Occipital lobe (tissue), 3 donors: ENCODE measurements at places on chromosomes 6 and 20.

GRCh38 chr6:1435806-1436205 is 46.4 kb downstream of the FOXF2 start:
- DNase-seq: no peak

DNA sequence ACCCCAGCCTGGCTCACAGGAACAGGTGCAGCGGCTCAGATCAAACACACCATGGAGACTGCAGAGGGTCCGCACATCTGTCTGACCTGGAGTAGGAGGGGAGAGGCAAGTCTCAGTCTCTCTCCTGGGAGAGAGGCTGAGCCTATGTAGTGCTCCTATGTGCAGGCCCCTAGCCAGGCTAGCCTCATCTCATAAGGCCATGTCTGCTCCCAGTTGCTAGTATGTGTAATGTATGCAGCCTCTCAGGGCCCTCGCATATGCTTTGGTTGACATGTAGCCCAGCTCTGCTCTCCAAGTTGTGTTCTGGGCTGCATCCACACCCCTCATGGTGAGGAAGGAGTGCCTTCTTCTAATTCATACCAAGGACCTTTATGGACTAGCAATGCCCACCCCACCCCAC is 11.8 kb downstream of the TNXB start:
- DNase-seq: no peak

DNA sequence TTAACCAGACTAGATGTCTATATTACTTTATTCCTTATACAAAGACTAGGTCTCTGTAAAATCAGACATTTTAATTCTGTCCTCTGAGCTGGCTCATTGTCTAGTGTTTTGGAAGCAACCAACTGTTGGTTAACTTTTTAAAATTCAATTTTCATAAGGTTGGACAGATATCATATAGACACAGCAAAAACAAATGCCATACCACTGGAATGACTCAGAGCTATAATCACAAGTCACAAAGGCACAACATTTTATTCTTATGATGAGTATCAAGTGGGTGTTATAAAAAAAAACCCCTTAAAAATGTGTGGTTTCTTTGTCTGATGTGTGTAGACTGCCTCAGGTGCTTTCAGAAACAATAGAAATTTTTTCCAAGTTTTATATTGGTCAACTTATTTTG is 296.2 kb upstream of the MARCKS start:
- no peak for DNase-seq

DNA sequence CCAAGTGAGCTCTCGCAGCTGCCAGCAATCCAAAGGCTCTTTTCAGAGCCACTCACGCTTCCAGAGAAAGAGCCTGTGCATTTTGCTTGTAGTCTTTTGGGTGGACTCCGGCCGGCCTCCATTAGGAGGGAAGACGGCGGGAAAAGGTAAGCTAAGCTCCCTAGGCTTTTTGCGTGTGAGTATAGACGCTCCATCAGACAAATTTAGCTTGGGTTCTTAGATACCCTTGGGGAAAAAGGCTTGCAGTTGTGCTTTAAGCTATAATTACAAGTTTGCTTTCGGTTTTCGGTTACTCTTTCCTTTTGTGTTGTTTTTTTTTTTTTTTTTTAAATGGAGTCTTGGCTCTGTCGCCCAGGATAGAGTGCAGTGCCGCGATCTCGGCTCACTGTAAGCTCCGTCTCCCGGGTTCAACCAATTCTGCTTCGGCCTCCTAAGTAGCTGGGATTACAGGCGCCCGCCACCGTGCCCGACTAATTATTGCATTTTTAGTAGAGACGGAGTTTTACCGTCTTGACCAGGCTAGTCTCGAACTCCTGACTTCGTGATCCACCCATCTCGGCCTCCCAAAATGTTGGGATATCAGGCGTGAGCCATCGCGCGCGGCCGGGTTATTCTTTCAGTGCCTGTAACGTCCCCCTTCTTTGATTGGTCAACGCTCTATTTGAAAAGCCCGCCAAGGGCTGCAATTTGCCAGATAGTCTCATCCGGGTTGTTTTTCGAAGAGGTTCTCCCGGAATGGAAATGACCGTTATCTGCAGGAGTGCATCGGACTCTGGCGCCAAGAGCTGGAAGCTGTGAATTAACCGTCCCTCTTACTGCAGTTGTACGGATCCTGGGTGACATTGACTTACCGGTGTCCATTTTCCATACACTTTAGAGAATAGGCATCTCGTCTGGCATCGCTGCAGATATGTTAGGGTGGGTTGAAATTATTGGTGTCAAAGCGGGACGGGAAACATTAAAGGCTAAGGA is 18.1 kb downstream of the OR2B2 start:
- peak; percentile 68 for DNase-seq

DNA sequence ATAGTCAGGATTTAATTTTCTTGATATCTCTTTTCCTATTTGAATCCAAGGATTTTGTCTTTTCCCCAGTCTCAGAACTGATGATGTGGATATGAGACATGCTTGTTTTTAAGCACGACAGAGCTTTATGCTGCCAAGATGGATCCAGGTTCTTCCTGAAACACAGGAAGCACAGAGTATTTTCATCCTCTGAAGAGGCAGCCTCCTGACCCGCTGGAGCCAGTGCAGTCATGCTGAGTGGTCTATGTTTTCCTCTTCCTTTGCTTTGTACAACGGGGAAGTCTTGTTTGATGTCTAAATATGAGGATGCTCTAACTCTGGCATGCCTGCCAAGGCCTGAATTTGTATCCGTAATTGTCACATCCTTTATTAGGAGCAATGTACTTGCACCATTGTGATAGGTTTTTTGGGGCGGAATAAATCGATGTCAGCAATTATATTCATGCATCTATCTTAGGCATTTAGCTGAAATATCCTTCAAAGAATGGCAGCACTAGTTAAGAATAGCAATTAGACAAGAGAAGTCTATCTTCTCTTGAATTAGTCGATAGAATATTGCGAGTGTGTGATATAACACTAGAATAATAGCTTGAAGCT is 407.1 kb upstream of the JAG1 start:
- DNase-seq: no peak

DNA sequence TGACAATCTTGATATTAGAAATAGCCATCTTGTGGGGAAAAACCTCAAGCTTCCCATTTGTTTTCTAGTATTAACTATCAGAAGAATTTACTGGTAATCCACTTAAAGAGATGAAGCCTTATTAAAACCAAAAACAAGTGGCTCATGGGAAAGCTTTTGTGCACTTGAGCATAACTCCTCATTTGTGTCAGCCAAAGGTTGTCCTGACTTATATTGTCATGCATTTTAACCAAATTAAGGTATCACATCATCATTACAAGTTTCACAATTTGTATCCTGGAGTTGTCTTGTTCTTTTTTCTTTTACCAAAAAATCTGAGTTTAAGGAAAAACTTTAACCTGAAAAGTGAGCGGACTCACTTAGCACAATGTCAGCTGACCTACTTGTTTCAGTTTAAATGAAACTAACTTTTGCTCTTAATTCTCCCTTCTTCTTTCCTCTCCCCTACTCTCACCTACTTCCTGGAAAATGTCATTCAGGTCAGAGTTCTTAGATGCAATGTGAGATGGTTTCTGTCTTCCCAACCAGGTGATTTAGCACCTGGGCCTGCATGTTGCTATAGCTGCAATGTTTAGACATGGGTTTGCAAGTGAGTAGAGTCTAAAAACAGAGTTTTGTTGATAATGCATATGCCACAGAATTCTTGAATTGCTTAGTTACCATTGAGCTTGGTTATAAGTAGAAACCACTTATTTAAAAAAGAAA is 82.8 kb downstream of the TNFAIP3 start:
- no peak for DNase-seq

GRCh38 chr6:133047065-133047665 is 194.0 kb upstream of the EYA4 start:
- DNase-seq: no peak

GRCh38 chr20:25218492-25218891 is 23.0 kb downstream of the ENTPD6 start:
- no peak for DNase-seq
